ENCODE measurements at places on chromosomes 16 and 17.

DNA sequence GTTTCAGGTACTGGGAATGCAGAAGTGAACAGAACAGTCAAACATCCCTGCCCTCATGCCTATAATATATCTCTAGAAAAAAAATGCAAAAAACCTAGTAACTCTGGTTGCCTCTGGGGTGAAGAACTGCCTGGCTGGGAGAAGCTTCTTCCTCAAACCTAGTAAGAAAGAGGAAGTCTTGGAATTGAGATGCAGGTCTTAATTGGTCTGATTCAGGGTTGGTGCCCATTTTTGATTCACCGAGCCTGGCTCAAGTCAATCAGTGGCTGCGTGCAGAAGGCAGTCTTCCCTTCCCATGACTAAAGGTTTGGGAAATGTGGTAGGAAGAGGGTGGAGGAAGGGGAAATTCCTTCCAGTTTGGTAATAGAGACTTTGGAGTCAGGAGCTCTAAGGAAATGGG lies 22.4 kb downstream of the CDRT15 start:
- DNase-seq = no peak

- DNase-seq = no peak
Measured at GRCh38 chr16:81581107-81581506, 136.5 kb downstream of the CMIP start.

GRCh38 chr17:8192070-8192815 lies 2.3 kb upstream of the BORCS6 start:
- no peak for DNase-seq

GRCh38 chr17:68179236-68179925 lies 68.5 kb upstream of the AMZ2 start:
- no peak for DNase-seq

DNA sequence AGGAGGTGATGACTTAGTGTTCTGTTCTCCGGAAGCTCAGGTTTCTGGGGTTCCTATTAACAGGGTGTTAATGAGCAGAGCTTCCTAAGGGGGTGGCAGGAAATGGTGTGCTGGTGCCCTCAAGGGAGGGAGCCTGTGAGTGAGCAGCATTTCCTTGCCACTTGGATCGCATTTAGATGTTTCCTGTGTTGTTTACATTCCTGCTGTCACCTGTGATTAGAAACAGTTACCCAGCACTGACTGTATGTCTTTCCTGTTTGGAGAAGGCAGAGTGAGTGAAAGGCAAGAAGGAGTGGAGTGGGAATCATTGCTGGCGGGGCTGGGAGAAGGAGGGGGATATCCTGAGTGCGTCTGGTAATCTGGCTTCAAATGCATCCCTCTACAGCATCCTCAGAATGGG lies 214.6 kb downstream of the CCDC182 start:
- no peak for DNase-seq

DNA sequence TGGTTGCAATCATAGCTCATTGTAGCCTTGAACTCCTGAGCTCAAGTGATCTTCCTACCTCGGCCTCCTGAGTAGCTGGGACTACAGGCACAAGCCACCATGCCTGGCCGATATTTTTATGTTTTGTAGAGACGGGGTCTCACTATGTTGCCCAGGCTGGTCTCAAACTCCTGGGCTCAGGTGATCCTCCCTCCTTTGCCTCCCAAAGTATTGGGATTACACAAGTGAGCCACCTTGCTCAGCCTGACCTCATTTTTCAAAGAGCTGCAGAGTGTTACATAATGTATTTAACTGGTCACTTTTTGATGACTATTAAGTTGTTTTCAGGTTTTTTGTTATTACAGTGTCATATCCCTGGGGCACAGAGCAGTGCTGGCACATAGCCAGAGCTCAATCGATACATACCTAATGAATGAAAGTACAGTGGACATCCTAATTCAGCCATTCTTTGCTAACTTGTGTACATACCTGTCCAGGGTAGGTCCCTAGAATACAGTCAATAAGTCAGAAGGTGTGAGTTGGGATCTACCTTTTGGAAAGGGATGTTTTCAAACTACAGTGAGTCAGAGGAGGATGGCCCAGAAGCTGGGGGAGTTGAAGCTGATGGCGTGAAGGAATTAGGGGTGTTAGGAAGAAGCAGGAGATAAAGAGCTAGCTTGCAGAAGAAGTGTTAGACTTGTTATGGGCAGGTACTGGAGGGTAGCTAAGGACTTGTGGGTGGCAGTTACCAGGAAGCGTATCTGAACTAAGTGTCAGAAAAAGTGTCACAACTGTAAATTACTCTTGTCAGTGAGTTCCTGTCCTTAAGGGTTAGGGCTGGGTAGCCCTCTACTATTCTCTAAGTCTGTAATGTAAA lies 20.1 kb upstream of the CYLD start:
- DNase-seq = no peak

DNA sequence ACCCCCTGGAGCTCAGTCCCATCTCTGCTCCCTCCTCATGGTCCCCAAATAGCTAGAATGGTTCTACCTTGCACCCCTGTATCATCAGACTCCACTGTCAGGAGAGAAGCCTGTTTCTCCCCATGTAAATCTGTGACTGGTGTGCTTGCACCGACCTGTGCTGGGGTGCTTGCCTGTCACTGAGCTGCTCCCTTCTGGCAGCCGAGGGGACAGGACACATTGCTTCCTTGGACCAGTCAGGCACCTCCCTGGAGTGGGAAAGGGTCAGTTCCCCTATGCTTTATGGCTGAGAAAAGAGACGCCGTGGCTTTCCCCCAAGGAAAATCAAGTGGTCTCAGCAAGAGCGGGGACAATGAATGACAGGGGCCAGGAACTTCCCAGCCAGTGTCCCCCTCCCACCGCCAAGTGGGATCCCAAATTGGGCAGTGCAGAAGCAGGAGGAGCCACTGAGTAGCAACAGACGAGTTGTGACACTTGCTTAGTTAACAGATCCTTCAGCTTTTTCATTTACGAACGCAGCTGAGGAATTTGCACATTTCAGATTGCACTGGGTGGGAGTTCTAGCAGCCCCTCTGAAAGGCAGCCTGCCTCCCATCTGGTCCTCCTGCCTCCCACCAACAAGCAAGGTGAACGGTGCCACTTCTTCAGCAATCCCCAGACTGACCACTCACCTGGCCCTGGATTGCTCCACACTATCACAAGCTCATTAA lies 156.4 kb downstream of the KATNIP start:
- no peak for DNase-seq

Data from GM19239 (cell line).